Colonic mucosa (tissue), 4 donors: ENCODE measurements at places on chromosomes 5 and 9. TPM values are rescaled to one million over a fixed set of nuclear protein-coding genes. Genes with fewer than 3 reads are reported as not detected.

Gene ST6GALNAC4
- total RNA-seq = 66.5 TPM

Gene LCN15
- 3.4 TPM for total RNA-seq

Gene CBY3
- not detected for total RNA-seq

Gene FAM78A
- total RNA-seq = 1.5 TPM

Gene TLE1
- 54.8 TPM for total RNA-seq

Gene CRHBP
- 0.40 TPM for total RNA-seq

Gene DBH
- not detected for total RNA-seq

Gene ANKRD34B
- not detected for total RNA-seq

Gene ENG
- 15.4 TPM for total RNA-seq
